Renal cortical epithelial cell (primary cell): ENCODE measurements at places on chromosomes 7 and 10.

GRCh38 chr10:60310740-60311139 lies 78.9 kb downstream of the ANK3 start:
- peak; percentile 38 for DNase-seq

DNA sequence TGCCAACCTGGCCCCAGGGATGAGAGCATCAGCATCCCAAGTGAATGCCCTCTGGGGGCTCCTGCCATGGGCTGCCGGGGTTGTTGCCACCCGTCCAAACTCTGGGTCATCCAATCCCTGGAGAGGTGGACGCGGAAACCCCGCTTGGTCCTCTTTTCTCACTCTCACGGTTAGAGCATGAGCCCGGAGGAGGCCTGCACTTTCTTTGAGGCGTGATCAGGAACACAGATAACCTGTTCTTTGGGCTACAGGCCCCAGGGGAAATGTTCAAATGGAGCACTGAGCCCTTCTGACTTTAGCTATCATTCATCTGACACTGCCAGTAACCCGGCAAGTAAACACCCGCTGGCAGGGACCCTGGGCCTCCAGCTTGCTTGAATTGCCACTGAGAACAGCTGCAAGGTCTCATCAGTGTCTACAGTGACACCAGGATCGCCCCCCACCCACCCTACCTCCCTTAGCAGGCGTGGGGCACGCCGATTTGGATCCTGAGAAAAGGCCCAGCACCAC lies 29.4 kb upstream of the SLF2 start:
- DNase-seq = no peak

DNA sequence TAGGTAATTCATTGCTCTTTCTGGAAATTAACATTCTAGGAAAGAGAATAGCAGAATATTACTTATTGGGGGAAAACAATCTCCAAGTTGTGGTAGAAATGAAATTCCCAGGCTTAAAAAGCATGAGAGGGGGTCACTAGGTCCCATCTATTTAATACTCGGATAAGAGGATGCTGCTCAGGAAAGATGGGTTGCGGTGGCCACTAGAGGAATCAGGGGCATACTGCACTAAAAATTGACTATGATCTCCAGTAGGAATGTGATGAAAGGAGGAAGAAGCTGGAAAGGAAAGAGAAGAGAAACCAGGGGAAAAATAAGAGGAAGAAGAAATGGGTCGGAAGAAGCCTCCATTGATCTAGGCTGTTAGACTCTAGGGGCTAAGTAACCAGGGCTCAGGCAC lies 192.8 kb downstream of the GPAM start:
- no peak for DNase-seq

GRCh38 chr10:63976538-63976937 lies 455.3 kb downstream of the REEP3 start:
- DNase-seq = peak; percentile 2
